NCI-H2171 treated with DMSO at 0.1 percent for 48 hours (cell line): ENCODE measurements at places on chromosomes 6 and 20.

DNA sequence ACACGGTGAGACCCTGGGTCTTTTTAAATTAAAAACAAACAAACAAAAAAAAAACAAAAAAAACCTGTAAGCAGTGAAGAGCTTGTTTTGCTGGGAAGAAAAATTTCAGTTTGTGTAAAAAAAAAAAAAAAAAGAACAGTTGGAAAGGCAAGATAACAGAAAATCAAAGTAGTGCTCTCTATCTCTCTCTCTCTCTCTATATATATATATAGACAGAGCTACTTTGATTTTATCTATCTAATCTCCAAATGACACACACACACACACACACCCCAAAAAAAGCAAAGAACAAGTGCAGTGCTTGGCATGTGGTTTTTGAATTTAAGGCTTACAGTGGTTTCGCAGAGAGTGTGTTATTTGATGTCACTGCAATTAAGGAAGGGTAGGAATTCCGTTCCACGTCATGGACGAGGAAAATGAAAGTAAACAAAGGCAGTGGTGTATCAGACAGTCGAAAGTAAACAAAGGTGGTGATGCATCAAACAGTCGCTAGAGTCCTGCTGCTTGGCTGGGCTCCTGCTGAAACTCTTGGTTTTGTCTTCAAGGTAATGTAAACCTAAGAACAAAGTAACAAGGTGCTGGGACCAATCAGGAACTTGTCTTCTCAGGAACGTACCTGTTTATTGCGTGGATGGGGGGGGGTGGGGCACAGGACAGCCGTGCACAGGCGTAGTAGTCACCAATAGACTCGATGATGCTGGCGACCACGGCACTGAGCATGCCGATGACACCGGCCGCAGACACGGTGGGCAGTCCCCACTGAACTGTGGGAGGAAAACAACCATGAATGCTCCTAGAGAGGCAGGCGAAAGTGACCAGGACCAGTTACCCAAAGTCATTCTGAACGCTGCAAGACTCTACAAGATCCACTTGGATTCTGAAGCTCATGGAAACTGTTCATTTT is 131.8 kb downstream of the SLC23A2 start:
- DNase-seq = no peak

DNA sequence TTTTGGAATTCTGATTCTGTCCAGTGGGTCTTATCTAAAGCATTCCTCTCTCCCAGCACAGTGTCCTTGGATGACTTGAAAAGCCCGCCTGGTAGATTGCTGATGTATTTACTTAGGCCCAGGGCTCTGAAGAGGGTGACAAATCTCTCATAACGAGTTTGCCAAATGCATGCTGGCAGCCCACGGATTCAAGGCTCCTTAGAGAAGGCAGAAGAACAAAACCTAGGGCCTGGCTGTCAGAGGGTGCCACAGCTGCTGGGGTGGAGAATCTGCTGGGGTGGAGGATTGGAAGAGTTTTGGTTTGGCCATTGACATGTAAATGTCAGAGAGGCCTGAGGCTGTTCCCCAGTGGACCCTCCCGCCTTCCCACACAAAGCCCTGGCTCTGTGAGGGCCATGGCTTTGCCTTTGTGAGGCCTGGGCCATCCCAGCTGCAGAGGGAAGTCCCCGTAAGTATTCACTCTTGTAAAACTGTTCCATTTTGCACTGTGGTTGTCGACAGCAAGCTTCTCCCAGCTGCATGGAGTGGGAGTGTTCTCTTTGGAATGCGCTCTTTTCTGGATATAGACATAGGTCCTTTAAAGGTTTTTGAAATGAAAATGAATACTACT is 50.3 kb downstream of the ANKRD6 start:
- DNase-seq = no peak

DNA sequence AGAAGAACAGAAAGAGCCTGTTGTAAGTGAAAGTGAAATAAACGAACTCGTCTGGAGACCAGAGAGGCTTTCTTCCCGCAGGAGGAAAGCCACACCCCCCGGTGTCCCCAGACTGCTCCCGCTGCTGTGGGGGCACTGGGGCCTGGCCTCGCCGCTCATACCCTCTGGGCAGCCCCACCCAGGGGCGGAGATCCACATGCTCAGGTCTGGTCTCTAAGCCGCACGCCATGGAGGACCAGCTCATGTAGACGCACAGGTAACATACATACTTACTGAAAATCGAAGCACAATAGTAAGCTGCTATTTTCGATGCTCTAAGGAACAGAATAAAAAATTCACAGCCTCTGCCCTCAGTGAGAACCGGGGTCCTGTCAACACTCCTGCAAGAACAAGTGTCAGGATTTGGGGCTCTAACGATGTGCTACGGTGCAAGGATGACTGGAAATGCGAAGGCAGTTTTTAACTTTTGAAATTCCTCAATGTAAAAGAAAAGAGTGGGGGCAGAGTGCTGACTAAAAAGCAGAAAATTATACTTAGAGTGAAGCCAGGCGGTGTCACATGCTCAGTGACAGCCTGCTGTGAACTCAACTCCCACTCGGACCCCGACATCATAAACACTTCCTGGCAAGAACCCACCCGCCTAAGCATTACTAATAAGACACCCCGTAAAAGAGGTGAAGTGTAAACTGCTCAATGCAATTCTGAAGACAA is 110.5 kb downstream of the IRF4 start:
- DNase-seq = no peak

- DNase-seq = peak; percentile 59
Measured at GRCh38 chr20:50575865-50576720, 65.9 kb downstream of the PTPN1 start.

DNA sequence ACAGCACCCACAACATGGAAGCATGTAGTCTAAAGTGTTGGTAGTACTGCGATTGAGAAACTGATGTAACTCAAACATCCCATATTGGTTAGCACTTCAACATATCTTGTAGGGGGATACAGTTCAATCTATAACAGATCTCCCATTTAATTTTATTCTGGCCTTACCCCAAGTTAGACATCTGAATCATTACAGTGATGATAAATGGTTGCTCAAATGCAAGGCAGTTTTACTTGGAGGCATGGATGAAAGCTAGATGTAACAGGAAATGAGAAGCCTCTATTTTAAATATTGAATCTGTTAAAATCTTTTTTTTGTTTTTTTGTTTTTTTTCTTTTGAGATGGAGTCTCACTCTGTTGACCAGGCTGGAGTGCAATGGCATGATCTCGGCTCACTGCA is 44.2 kb upstream of the FAM50B start:
- no peak for DNase-seq

GRCh38 chr6:9420316-9421015 is 985.1 kb upstream of the SLC35B3 start:
- DNase-seq = peak; percentile 35

- no peak for DNase-seq
Measured at GRCh38 chr20:18907353-18907752, 93.8 kb downstream of the SCP2D1 start.
